ENCODE measurements at places on chromosomes 12 and 14.

- DNase-seq, result peak; percentile 80
These were observed 29.3 kb upstream of the LGALS3 start for GRCh38 chr14:55099756-55100155.

DNA sequence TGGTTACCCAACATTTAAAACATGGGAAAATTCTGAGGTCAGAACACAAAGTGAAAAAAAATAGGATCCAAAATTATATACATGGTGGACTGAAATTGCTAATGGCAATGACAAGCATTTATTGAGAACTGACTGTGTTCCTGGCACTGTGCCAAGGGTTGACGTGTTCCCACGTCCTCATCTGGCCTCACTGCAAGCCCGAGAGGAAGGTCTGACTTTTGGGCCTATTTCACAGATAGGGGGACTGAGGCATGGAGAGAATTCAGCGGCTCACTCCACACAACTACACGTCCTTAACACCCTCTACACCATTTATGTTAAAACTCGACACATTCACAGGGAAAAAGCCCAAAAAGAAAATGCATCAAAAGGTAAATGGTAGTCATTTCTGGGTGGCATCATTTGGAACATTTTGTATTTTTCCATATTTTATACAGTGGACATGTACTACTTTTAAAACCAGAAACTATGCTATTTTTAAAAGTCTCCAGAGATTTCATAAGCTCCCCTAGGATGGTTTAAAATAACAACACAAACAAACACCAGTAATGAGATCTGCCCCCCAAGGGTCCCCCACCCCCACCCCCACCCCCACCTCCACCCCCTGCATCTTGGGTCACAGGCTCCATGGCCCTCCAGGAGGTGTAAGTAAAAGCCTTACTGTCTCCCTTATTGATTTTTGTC lies 27.7 kb downstream of the CLMN start:
- peak; percentile 96 for DNase-seq

- DNase-seq, result no peak
These were observed 39.7 kb upstream of the FBLN5 start for GRCh38 chr14:91987192-91987591.

- DNase-seq, result no peak
These were observed 152.3 kb downstream of the ZNF664 start for GRCh38 chr12:124125203-124125871.

- DNase-seq, result no peak
These were observed 735 bp upstream of the VASH1 start for GRCh38 chr14:76760331-76761135.

- no peak for DNase-seq
These were observed 13.9 kb downstream of the ZDHHC17 start for GRCh38 chr12:76777765-76778216.

- no peak for DNase-seq
These were observed 109.0 kb upstream of the C14orf180 start for GRCh38 chr14:104470588-104470987.

- no peak for DNase-seq
These were observed 581.2 kb downstream of the ALG10 start for GRCh38 chr12:34603382-34604035.

DNA sequence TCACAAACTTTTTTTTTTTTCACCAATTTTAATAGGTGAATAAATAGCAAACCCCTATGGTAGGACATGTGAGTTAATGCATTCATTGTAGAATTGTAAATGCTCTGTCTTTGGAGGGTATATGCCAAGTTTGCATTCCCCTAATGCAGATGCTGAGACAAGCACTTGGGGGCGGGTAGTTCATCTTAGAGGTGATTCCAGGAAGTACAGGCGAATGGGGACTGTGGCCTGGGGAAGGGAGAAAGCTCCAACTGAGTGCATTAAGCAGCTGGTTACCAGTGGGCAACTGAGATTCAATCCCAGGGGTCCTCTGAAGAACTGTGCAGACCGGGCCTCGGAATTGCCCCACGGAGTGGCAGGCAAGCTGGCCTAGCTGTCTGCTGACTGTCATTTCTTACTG lies 107.6 kb downstream of the ZNF664 start:
- no peak for DNase-seq

GRCh38 chr12:70652451-70652850 lies 15.2 kb upstream of the PTPRB start:
- DNase-seq, result no peak

DNA sequence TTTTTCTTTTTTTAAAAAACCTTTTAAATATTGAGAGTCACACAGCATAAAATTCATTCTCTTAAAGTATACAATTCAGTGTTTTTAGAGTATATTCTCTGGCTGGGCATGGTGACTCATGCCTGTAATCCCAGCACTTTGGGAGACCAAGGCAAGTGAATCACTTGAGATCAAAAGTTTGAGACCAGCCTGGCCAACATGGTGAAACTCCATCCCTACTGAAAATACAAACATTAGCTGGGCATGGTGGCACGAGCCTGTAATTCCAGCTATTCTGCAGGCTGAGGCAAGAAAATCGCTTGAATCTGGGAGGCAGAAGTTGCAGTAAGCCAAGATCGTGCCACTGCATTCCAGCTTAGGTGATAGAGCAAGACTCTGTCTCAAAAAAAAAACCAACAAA lies 68.4 kb upstream of the BCAT1 start:
- no peak for DNase-seq

GRCh38 chr14:51328064-51328771 lies 88.2 kb downstream of the TMX1 start:
- peak; percentile 77 for DNase-seq

DNA sequence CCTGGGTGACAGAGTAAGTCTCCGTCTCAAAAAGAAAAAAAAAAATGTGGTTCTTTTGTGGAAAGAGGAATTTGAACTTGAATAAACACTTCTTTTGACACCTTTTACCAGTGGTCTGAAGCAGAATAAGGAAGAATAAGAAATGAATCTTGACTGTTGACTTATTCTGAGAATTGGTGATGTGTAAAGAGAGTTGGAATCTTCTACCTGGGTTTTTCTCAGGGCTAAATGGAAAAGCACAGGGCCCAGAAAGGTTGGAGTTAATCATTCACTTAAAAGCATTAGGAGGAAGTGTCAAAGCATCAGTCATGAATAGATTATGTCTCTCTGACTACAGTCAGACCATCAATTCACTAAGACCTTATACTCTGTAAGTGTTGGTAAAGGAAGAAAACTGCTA lies 13.9 kb downstream of the PNMA1 start:
- DNase-seq, result no peak

- DNase-seq, result no peak
These were observed 25.4 kb upstream of the TESC start for GRCh38 chr12:117124421-117125271.

DNA sequence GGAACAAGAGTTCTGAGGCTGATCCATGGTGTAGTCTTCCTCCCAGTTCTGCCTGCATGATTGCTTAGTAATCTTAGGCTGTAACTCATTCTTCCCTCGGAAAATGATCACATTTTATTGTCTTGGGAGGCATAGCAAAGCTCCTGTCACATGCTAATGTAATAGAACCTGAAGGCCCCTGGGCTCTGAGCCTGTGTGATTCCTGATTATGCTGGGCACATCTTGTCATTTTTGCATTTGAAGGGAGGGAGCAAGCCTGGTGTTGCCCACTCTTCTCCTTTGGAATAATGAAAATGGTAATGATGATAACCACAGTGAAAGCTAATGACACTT lies 215.4 kb downstream of the MSRB3 start:
- no peak for DNase-seq

DNA sequence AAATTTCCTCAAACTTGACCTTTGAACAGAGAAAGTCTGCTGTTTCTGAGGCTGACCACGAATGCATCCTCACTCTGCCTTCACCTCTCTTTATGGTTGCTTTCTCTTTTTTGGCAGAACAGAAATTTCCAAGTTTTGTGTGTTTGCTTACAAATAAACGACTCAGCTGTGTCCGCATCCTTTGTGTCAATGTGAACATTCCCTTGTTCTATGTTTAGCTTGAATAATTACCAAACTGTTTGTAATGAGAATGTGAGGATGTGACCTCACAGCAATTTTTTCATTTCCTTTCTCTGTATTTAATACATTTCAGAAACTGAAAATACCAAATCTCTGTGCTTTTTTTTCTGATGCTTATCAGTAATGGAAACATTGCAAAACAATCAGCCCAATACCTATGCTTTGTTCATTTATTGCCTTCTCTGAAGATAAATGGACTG lies 410.9 kb downstream of the EGLN3 start:
- DNase-seq, result no peak

DNA sequence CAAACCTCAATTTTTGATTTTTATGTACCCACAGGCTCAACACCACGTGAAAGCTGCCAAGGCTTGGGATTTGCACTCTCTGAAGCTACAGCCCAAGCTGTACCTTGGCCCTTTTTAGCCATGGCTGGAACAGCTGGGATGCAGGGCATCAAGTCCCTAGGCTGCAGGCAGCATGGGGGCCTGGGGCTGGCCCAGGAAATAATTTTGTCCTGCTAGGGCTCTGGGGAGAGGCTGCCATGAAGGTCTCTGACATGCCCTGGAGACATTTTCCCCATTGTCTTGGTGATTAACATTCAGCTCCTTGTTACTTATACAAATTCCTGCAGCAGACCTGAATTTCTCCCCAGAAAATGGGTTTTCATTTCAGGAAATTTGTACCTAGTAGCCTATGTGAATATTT lies 103.7 kb downstream of the SCAF11 start:
- no peak for DNase-seq

DNA sequence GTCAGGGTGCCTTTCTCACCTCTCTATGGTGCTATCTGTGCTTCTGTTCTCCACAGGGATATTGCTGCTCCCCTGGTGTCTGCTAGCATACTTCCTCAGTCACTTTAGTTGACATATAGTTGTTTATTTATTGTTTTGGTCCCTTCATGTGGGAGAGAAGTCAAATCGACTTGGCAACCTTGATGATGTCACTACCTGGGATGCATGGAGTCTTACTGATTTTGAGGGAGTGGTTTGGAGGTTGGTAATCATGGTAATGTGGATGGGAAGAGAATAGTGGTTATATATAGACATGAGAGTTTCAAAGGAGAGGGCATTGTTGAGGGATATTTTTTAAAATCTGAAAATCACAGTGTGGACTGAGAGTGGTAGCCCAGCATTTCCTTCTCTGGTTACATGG lies 73.6 kb upstream of the FBXO33 start:
- no peak for DNase-seq

DNA sequence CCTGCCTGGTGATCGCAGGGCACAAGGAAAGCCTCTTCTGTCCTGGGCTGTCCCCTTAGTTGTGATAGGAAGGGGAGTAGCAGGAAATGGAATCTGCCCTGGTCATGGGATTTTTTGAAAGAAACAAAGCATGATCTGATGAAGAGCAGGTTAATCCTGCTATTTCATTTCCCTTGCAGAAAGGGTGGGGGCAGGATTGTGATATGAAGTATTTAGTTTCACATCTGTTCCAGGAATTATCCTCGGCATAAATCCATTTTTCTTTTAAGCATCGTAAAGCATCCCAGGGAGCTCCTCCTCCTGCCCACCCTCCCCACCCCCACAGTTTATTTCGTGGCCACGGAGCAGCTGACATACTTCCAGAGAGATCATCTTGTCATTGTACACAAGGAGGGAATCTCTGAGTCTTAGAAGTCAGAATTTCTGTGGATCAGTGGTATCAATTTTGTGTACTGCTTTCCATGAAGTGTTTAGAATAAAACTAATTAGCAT lies 53.1 kb downstream of the TGFB3 start:
- DNase-seq, result peak; percentile 11
